Naive thymus-derived CD8-positive, alpha-beta T cell (primary cell): ENCODE measurements at places on chromosomes 16 and 17.

DNA sequence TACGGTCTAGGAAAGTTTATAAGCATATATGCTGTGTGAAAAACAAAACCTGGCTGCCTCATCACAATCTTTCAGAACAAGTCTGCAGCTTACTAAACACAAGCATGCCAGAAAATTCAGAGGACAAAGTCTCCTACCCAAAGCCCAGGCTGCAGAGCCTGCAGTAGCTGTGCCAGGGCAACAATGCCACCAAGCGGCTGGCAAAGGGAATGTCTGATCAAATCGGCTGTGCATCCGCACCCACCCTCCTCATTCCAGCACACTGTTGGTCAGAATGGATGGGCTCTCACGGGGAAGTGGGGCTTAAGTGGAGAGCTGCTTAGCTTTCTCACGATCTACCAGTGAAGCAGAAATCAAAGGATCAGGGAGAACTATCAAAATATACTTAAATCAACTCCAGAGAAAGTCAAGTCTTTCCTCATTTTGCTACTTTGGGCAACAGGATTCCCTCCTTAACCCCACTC lies 73.5 kb downstream of the CYTH1 start:
- H3K27me3 ChIP-seq: no peaks in the 10 kb centered on the region
- peaks cover 5% of the 10 kb centered on the region for H3K36me3 ChIP-seq
- H3K4me1 ChIP-seq: peaks cover 74% of the 10 kb centered on the region

DNA sequence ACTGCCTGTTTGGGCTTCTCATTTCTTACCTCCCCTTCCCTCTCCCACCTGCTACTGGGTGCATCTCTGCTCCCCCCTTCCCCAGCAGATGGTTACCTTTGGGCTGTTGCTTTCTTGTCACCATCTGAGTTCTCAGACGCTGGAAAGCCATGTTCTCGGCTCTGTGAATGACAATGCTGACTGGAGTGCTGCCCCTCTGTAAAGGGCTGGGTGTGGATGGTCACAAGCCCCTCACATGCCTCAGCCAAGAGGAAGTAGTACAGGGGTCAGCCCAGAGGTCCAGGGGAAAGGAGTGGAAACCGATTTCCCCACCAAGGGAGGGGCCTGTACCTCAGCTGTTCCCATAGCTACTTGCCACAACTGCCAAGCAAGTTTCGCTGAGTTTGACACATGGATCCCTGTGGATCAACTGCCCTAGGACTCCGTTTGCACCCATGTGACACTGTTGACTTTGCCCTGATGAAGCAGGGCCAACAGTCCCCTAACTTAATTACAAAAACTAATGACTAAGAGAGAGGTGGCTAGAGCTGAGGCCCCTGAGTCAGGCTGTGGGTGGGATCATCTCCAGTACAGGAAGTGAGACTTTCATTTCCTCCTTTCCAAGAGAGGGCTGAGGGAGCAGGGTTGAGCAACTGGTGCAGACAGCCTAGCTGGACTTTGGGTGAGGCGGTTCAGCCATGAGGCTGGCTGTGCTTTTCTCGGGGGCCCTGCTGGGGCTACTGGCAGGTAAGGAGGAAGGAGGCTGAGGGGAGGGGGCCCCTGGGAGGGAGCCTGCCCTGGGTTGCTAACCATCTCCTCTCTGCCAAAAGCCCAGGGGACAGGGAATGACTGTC lies at the start of gene CD68:
Gene CD68, plus strand, starts transcription at position 638 of the 833 bp plus-strand sequence. Its CDS starts 40 bp downstream, at position 678.
- peaks cover 91% of the 10 kb centered on the region for H3K4me1 ChIP-seq
- peak within 1 kb of the TSS; percentile 84 for H3K27ac ChIP-seq
- peak within 1 kb of the TSS; percentile 45 for H3K4me3 ChIP-seq

DNA sequence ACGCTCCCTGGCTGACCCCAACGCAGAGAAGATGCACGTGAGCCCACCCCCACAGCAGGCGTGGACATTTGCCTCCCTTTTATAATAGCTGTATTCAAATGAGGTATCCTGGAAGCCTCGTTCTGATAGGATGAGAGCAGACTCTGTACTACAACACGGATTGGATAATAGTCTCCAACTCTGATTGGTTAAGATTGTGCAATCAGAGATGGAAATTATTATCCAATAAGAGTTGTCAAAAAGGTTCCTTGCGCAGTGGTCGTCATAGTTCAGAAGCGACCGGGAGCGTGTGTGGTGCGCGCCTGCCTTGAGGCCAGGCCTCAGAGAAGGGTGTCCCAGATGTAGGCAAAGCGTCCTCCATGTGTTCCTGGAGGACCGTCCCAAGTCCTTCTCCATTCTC lies 104.6 kb downstream of the USP22 start:
- peaks cover 1% of the 10 kb centered on the region for H3K27me3 ChIP-seq
- no peak overlapping the region for H3K4me3 ChIP-seq
- no peaks in the 10 kb centered on the region for H3K36me3 ChIP-seq
- H3K4me1 ChIP-seq: no peaks in the 10 kb centered on the region
- DNase-seq: no peak

- no peaks in the 10 kb centered on the region for H3K4me1 ChIP-seq
- no peak for DNase-seq
- H3K27ac ChIP-seq: no peak overlapping the region
- H3K36me3 ChIP-seq: peaks cover 2% of the 10 kb centered on the region
Observed at GRCh38 chr17:2008332-2009126, 16.6 kb downstream of the RTN4RL1 start.

- H3K4me3 ChIP-seq: peak overlapping the region; percentile 69
- H3K4me1 ChIP-seq: peaks cover 26% of the 10 kb centered on the region
- peaks cover 6% of the 10 kb centered on the region for H3K27me3 ChIP-seq
- no peak for DNase-seq
- H3K27ac ChIP-seq: no peak overlapping the region
Observed at GRCh38 chr16:31214708-31215286, 878 bp downstream of the TRIM72 start.
